ENCODE measurements at places on chromosomes 3 and 15. TPM values are rescaled to one million over a fixed set of nuclear protein-coding genes. Genes with fewer than 3 reads are reported as not detected.

DNA sequence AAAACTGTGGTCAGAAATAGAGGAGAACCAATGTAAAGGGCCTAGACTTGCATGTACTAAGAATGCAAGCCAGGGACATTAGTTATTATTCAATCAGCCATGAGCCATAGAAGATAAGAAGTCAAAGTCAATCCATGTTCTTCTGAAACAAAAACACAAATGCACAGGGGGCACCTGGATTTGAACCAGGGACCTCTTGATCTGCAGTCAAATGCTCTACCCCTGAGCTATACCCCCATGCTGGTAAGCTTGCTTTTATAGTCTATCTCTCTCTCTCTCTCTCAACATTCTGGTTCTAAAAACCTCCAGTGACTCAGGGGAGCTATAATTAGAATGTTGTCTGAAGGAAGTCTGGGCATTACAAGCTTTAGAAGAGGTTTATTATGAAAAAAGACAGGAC lies 85.6 kb upstream of the ACP3 start:
- DNase-seq = peak; percentile 87

- no peak for DNase-seq
Observed at GRCh38 chr3:194206320-194206719, 70.4 kb downstream of the HES1 start.

DNA sequence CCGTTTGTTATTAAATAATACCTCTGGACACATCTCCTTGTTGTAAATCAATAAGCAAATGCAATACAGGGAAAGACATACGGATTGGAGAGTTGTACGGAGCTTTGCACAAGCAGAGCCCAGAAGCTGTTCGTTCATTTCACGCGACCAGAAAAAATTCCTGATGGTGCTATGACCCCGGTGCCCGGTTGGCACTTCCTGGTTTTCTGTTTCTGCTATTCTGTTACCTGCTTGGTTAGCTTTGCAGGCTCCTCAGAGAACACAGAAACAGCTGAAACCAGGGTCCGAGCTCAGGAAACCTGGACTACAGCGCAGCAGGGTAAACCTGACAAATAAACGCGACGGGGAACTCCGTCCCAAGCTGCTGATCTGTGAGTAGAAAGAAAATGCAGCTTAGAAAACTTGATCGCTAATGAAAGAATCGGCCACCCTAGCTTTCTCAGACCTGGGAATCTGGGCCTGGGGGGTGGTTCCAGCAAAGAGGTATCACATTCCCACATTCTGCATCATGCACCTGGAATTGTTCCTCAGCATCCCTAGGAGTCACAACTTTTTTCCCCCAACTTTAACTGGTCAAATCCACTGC lies 845 bp downstream of the CNTN3 start:
- DNase-seq = no peak

DNA sequence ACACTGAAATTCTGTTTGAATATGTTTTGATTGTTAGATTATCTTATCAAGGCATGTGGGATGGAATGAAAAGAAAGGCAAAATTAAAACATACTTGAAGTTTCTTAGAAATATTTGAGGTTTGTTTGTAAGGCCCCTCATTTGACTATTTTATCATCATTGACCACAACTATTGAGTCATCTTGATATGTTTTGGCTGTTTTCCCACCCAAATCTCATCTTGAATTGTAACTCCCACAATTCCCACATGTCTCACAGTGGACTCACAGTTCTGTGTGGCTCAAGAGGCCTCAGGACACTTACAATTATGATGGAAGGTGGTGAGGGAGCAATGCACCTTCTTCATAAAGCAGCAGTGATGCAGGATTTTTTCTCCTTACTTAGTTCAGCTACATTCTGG lies 917.1 kb downstream of the PLOD2 start:
- DNase-seq = peak; percentile 8

- DNase-seq = peak; percentile 39
Observed at GRCh38 chr3:57778494-57778893, 22.4 kb downstream of the SLMAP start.

- DNase-seq = no peak
Observed at GRCh38 chr3:60998858-60999257, 252.4 kb downstream of the FHIT start.

DNA sequence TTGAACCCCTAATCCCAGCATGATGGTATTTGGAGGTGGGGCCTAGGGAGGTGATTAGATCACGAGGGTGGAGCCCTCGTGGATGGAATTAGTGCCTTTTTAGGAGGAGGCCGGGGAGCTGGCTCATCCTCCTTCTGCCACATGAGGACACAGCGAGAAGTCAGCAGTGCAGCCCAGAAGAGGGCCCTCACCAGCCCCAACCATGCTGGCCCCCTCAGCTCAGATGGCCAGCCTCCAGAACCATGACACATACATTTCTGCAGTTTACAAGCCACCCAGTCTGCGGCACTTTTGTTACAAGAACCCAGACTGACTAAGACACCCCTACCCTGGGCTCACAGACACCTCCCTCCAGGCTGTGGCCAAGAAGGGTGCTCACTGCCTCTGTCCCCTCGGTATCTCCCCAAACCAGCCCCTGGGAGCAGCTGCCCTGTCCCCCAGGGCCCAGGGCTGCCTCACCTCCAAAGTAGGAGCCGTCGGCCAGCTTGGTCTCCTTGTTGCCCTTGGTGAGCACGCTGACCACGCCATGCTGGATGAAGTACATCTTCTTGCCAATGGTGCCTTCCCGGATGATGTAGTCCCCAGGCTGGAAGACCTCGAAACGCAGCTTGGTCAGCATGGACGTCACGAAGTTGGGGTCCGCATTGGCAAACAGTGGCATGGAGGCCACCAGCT lies 44.1 kb downstream of the HCN4 start:
- DNase-seq = no peak

DNA sequence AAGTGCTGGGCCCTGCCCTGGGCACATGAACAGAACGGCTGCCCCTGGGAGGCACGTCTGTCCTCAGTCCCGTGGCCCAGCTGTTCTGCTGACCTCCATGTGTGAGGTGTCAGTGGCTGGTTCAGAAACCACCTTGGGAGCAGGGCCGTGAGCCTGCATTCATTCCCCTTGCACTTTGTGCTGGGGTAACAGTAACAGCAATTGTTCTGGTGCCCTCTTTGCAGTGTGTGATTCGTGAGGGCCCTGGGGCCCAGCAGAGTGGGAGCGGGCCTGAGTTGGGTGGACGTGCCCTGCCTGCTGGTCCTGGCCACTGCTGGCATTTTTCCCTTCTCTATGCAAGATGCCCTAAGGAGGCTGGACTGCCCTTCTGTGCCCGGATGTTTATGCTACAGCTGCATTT lies 50.4 kb upstream of the MYZAP start:
- peak; percentile 33 for DNase-seq

GRCh38 chr3:119362010-119362409 lies 67.8 kb downstream of the ARHGAP31 start:
- DNase-seq = no peak

DNA sequence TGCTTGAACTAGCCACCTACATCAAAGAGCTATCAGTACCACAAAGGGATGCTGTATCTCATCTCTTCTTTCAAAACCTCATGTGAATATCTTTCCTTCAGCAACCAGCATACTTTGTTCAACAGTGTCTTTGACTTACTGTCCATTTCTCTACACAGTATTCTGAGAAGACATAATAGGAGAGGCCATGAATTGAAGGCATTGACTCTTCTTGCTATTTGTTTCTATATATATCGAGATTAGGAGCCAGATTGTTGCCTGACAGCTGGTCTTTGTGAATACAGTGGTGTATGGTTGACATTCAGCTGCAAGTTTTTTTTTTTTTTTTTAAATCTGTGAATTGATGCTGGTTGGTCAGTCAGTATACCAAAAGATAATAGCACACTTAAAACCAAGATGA lies 12.1 kb upstream of the CSRNP1 start:
- DNase-seq = no peak

DNA sequence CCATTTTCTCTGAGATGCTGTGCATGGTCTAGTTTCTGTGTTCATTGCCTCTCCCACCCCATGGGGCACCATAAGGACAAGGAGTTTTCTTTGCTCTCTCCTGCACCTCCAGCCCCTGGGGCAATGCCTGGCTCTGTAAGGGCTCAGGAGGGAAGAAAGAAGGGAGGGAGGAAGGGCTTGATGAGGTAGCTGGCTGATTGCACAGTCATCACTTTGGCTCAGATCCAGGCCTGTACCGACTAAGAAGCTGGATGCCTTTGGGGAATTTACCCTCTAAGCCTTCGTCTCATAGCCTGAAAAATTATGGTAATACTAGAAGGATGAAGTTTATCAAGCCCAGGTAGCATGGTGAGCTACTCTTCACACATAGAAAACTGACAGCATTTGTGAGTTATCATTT lies 382.9 kb downstream of the GABRG3 start:
- peak; percentile 64 for DNase-seq

GRCh38 chr3:104943974-104944373 lies 422.7 kb upstream of the ALCAM start:
- DNase-seq = no peak

- no peak for DNase-seq
Observed at GRCh38 chr3:127849368-127849767, 27.1 kb upstream of the MGLL start.

DNA sequence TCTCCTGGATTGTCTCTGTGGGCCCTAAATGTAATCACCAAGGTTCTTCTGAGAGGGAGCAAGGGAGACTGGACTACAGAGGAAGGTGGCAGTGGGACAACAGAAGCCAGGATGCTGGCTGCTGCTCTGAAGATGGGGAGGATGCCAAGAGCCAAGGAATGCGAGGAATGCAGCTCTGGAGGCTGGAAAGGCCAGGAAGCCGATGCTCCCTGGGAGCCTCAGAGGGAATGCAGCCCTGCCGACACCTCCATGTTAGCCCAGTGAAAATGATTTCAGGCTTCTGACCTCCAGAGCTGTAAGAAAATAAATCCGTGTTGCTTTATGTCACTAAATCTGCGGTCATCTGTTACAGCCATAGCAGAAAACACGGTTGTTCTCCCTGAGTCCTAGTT lies 44.1 kb downstream of the UMPS start:
- DNase-seq = peak; percentile 64

GRCh38 chr15:82532991-82533481 lies 7.2 kb downstream of the RPS17 start:
- DNase-seq = no peak

DNA sequence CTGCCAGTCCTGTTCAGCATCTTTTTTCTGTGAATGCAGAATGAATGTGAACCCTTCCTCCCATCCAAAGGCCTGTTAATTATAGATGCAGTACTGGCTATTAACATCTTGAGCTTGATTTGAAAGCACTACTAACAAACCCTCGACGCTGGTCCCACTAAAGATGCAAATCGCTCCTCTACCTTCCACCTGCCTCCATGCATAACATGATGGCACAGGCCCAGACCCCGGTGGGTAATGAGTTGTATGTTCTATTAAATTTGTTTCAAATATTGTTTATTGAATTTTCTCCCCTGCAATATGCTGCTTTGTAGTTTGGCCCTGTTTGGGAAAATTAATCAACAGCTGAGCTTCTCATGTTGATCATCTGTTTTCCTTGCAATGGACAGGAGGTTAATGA lies 69.3 kb downstream of the RAB11A start:
- no peak for DNase-seq

DNA sequence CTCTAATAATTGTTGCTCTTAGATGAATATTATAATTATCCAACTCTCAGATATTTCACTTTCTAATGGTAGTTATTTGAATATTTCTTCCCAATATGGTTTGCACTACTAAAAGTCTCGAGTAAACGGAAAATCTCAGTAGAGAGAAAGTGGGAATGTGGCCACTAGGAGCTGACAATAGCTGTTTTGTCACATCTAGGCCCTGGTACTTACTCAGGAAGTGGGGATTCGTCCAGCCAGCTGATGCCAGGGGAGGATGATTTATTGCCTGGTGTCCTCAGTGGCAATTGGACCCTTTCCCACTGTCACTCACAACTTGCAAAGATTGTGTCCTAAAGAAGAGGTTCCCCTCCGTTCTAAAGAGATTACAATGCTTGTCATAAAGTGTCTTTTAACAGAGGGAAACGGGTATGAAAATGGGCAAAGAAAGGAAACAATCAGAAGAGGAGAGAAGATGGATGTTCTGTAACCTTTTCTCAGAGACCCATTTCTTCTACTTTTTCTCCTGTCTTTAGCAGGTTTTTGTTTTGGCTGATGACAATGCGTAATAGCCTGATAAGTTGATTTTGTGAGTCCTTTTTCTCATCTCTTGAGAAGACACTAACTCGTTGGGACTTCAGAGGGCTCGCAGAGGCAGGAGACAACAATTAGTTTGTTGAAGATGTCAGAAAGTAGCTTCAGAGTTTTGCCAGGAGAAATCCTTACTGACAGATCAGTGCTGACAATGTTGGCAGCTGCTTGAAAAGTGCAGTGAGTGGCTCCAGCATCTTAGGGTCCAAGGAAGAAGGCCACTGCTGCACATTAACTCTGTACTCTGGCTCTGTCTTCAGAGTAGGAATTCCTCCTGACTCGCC lies 320.6 kb downstream of the MECOM start:
- no peak for DNase-seq

GRCh38 chr3:27138005-27138404 lies 231.2 kb downstream of the NEK10 start:
- DNase-seq = no peak

- no peak for DNase-seq
Observed at GRCh38 chr15:92934716-92935115, 34.6 kb downstream of the CHD2 start.

- DNase-seq = peak; percentile 70
Observed at GRCh38 chr15:72222393-72222792, 8.6 kb downstream of the PKM start.

GRCh38 chr15:71091601-71092000 lies 23.7 kb upstream of the THSD4 start:
- DNase-seq = no peak

- DNase-seq = peak; percentile 33
Observed at GRCh38 chr15:52503788-52504496, 24.7 kb downstream of the MYO5A start.

DNA sequence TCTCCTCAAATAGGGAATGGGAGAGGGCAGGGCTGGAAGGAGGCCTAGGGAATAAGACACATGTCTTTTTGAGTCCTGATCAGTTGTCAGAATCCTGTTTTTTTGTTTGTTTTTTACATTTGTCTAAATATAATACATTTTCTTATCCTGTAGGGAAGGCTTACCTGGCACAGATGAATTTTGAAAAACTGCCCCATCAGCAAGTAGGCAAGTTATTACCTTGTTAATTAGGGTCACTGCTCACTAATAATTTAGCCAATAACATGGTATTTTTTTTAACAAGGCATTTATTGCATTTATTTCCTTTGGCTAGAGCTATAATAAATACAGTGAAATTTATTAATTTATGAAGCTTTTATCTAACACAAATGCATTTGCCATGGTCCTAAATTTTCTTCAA lies 423.2 kb upstream of the ONECUT1 start:
- DNase-seq = no peak

RASGRF1 gene
- not detected for total RNA-seq

FAM227B gene
- 7.6 TPM for total RNA-seq

SI gene
- not detected for total RNA-seq

CAMK2N2 gene
- 0.10 TPM for total RNA-seq

BFSP2 gene
- total RNA-seq = not detected

GOLGA6A gene
- total RNA-seq = 0.05 TPM

ADAMTSL3 gene
- total RNA-seq = 20.7 TPM

DUOX2 gene
- total RNA-seq = 0.05 TPM

EXD1 gene
- not detected for total RNA-seq

SCN11A gene
- total RNA-seq = under 0.01 TPM

PSTPIP1 gene
- not detected for total RNA-seq

IQCB1 gene
- 13.5 TPM for total RNA-seq

FOXB1 gene
- not detected for total RNA-seq

FETUB gene
- total RNA-seq = not detected

Data from renal cortical epithelial cell (primary cell).